ENCODE measurements at places on chromosomes 7 and 10. TPM values are rescaled to one million over a fixed set of nuclear protein-coding genes. Genes with fewer than 3 reads are reported as not detected.

Gene SPDYE5
- not detected for total RNA-seq

DNA sequence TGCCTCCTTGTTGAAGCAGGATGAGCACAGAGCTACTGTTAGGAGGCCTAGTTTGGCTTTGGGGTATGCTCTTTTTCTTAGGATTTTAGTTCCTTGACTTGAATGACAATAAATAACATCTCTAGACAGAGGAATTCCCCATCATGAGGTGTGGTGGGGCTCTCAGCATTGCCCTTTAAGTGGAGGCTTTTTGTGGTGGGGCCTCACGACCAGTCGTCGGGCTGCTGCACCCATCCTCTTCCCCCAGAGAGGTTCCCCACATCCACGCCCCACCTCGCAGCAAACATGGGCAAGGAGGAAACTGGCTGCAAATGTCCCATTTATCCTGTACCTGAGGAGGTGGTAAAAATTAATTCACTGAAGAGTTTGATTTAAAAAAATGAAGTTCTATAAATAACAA lies 36.1 kb upstream of the TARP start:
- no peak for DNase-seq

GRCh38 chr7:81630600-81630999 lies 139.2 kb downstream of the HGF start:
- no peak for DNase-seq

DNA sequence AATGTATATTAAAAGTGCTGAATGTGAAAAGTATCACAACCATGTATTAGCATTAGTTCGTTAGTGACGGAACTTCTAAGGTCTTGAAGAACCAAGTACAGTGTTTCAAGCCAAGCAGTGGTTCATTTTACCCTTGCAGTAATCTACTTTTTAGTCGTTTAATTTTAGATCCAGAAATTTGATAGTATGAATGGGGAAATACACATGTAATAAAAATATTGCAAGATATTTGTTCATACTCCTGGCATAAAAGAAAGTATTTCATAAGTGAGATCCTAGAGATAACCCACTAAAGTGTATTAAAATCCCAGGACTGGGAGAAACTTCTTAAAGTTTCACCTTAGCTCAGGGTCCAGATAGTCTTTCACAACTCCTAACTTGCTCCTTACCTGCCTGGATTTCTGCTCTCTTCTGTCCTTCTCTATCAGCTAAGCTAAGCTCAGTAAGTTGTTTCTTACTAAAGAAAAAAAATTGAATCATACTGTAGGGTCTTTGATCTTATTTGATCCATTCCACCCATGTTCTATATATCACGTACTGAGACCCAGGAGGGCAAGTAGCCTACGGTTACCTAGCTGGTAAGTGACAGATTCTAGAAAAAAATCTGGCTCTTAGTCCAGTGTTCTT lies 1.5 kb downstream of the BCAP29 start:
- DNase-seq, result no peak

Gene METTL27
- 3.7 TPM for total RNA-seq

Gene PSD
- 4.3 TPM for total RNA-seq

DNA sequence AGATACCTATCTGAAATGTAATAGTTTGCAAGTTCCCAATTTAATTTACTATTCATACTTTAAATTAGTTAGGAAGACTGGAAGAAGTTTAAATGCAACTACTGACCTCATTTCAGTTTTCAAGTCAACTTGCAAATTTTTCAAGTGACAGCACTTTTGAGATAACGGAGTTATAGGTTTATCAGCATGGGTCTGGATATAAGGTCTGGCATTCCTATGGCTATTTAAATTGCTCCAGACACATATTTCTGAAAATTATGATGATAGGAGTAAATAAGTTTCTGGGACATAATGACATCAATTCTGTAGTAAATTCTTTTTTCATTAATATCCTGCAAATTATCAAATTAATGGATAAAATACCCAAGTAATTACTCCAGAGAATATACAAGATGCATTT lies 251.9 kb downstream of the PRKG1 start:
- DNase-seq, result no peak

DNA sequence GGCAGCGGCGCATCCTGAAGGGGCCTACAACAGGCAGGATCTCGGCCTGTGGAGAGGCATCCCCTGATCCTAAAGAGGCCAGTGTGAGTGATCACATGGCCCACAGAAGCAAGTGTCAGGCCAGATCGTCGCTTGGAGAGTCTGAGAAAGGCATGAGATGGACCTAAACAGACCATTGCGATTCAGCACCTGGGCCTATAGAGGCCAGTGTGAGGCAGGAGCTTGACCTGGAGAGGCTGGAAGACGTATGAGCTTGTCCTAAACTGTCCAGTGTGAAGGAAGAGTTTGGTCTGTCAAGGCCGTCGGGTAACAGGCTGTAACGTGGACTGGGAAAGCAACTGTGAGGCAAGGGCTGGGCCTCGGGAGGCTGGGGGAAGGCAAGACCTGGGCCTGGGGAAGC lies 172.6 kb downstream of the TPST1 start:
- DNase-seq, result no peak

GRCh38 chr10:75272896-75273295 lies 37.1 kb upstream of the COMTD1 start:
- DNase-seq, result peak; percentile 33

DNA sequence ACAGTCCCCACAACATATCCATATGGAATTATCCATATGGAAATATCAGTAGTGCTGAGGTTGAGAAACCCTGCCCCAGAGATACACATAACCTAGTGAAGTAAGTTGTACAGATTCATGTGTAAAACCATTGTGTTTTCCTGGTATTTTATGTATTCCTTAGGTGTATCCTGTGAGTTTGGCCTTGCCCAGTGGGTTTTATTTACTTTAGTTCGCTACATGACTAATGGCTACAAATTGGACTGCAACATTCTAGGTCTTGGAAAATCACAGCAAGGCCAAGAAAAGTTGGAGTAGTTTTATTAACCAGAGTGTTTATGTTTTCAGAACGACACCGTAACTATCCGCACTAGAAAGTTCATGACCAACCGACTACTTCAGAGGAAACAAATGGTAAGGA lies 1.4 kb downstream of the RPS24 start:
- DNase-seq, result no peak

GRCh38 chr10:75887992-75888680 lies 456.7 kb downstream of the LRMDA start:
- no peak for DNase-seq

DNA sequence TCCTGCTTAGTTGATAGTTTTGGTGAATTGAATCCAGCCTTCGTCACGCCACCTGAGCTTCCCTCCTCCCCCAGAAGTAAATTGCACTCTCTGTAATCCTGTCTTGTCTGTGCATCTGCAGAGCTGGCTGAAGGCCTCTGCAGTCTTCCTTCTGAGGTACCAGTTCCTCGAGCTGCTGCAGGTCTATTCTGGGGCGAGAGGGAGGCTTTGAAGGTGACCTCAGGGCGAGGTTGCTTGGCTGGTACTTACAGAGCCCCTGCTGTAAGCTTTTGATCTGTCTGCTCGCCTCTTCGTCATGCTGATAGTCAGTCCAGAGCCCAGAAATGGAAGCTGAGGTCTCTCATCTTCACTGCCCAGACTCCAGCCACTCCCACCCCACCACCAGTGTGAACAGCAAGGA lies 513.6 kb upstream of the FOXK1 start:
- no peak for DNase-seq
